ENCODE measurements at places on chromosomes 6 and 20.

GRCh38 chr20:18853946-18854646 lies 40.5 kb downstream of the SCP2D1 start:
- DNase-seq = no peak

GRCh38 chr6:158284007-158284875 lies 28.0 kb upstream of the TULP4 start:
- no peak for DNase-seq

DNA sequence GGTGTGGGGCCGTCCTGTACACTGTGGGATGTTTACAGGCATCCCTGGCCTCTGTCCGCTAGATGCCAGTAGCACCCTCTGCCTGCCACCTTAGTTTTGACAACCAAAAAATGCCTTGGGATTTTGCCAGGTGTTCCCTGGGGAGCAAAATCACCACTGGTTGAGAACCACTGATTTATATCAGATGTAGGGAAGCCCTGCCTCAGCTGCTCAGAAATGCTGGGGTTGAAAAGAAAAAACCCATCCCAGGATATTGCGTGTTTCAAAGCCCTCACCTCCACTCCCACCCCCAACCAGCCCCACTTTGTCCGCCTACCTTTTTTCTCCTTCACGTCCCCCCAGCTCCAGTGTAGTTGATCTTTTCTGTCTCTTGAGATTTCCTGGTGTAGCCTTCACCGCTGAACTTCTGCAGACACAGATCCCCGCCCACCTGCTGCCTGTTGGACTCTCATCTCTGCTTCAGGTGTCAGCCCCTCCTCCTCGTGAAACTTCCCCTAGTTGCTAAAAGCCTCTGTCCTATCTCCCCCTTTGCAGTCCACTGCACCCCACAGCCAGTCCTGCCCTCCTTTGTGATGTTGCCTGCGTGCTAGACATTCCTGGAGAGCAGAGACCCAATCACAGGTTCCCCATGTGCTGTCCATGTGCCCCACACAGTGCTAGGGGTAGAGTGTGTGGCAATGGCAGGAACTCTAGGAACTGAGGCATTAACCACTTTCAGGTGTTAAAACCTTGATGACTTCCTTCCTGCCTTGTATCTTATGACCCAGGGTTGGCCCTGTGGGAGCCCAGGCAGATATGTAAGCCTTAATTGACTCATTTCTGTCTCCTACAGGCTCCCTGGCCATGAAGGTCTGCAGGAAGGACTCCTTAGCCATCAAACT lies 98.9 kb downstream of the TBC1D7 start:
- no peak for DNase-seq

DNA sequence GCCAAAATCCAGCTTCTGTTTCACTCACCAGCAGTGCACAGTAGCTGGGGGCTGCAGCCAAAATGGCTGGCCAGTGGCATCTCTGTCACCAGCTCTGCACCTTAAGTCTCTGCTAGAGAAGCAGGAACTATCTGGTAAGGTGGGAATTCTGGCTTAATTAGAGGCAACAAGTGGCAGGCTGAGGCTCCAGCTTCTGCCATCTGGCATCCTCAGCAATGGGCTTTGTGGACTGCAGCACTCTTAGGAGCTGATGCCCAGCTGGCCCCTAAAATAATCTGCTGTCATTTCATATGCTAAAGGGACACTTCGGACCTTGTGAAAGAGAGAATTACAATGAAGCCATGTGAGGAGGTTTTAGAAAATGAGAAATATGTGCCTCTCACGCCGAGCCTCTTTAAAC lies 4.6 kb upstream of the CLDN20 start:
- no peak for DNase-seq

DNA sequence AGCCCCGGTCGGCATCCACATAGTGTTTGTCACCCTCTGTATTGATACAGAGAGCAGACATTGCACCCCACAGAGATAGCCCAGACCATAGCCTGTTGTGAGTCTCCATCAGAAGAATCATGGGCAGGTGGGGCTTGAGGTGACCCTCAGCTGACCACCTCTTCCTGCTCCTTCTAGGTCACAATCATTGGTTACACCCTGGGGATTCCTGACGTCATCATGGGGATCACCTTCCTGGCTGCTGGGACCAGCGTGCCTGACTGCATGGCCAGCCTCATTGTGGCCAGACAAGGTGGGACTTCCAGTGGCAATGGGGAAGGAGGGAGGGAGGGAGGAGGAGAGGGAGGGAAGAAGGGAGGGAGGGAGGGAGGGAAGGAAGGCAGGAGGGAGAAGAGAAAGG lies 61.4 kb upstream of the RIN2 start:
- no peak for DNase-seq

DNA sequence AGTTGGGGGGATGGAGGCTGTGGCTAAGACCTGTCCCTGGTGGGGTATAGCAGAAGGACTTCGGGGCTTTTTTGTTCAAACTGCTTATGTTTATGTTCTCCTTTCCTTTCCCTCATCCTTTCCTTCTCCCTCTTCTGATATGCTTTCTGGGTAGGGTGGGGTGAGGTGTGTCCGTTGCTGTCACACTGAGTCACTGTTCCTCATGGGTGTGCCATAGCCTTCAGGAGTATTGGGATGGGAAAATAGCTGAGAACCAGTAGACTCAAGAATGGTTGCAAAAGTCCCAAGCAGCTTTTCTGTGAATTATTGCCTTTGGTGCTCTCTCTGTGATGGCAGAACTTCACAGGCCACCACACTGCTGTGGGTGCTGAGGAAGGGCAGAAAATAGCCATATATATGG lies 39.6 kb downstream of the TPD52L1 start:
- no peak for DNase-seq

DNA sequence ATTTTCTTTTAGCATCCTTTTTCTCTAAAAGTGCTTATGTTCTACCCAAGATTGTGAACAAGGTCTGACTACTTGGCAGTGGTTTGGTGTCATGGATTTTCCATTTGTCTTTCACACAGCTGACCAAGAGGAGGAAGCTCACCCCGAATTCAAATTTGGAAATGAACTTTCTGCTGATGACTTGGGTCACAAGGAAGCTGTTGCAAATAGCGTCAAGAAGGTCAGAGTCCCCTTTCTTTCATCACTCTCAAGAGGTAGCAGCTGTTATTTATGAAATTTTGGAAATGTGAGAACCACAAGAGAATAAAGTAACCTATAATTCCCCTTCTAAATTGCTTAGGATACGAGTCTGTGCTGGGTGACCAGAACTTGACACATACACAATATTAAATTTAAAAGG lies 113.0 kb upstream of the LAMP5 start:
- DNase-seq = no peak

GRCh38 chr6:108454356-108454755 lies 106.4 kb upstream of the FOXO3 start:
- DNase-seq = no peak

- no peak for DNase-seq
These were observed 23.6 kb downstream of the KCNG1 start for GRCh38 chr20:50999355-50999754.

GRCh38 chr6:166638573-166638964 lies 11.5 kb upstream of the RPS6KA2 start:
- DNase-seq = no peak

- no peak for DNase-seq
These were observed 555.6 kb downstream of the CD83 start for GRCh38 chr6:14673201-14673600.

DNA sequence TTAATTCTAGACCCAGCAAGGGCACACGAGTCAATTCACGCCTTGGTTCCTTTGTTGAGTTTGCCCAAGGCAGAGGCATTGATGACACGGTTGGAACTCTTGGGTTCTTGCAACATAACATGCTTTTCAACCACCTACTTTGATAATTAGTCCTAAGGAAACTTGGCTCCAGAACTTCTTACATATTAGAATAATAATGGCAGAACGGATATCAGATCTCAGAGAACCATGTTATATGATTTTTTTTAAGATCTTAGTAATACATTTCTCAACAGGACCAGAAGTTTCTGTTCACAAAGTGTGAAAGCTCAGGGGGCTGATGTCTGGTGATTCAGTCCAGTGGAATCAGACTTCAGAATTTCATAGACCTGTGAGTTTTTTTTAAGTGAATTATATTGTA lies 19.2 kb downstream of the SPTLC3 start:
- no peak for DNase-seq

DNA sequence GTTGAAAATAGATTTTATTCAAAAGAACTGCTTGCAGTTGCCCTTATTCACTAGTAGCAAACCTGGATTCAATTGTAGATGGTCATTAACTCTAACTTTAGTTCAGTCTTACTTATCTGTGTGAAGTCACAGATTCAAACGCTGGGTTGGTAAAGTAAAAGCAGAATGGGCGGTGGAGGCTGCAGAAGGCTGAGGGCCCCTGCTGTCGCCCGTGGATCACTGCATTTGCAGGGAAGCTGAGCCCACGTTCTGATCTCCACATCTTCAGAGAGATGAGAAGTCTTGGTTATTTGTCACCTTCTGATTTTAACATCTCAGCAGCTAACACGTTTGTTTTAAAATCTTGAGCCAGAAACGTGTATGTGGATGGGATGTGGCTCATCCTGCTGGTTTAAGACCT lies 75.1 kb downstream of the SNX9 start:
- DNase-seq = no peak

DNA sequence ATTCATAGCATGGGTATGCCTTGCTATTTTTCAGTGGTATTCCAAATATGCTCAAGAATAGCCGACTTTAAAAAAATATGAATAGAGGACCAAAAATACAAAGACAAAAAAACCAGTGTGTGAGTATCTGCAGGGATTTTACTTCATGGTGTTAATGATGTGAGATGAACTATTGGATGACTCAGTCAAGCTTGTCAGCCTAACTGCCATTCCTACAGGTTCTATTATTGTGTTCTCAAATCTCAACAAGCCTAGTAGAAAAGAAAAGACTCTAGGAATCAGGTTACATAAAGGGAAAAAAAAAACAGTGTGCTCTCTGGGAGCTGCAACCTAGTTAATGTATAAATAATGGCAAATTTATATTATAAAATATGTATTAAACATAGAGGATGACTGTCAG lies 588.4 kb upstream of the BTBD3 start:
- no peak for DNase-seq

GRCh38 chr20:56540415-56540814 lies 7.4 kb downstream of the FAM209B start:
- no peak for DNase-seq

DNA sequence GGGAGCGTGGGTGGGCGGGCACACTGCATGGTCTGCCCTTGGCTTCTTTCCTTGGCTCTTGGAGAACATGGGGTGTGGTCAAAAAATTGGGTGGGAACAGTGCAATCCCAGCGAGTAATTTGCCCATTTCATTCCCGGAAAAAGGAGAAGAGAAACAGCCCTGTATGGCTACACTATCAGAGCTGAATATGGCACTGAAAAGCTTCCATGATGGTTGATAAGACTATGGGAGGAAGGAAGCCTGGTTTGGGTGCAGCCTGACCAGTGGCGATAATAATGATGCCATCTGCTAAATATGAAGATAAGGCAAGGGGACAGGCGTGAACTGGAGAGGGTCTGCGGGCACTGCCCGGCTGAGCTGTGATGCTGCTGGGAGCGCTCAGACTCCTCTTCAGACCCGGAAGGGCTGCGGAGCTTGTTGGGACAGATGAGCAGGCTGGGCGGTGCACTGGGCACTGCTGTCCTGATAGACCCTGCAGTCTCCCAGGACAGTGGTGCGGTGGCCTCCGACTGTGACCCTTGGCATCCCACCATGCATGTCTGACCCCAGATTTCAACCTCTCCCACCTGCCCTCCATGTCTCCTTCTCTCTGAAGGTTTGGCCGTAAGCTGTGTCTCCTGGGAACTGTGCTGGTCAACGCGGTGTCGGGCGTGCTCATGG lies 10.2 kb downstream of the SLC22A1 start:
- DNase-seq = no peak

- DNase-seq = no peak
These were observed 622.9 kb downstream of the UTRN start for GRCh38 chr6:144908004-144908403.

DNA sequence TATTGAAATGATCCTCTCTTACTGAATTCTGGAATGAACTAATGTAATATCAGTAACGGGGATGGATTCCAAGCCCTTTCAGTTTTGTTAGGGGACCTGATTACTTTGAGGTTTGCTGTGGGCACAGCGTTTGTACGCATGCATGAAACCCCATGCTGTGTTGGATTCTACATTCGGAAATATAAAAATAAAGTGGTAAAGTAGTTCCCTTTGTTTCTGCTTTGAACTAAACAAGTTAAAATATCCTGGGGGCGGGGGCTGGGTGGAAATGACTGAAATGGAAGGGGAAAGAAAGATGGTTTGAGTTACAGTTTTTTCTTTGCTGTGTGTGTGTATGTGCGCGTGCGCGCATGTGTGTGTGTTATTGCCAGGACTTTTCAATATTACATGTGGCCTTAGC lies 196.5 kb upstream of the OPRM1 start:
- DNase-seq = no peak

- DNase-seq = no peak
These were observed 169.2 kb downstream of the DTNBP1 start for GRCh38 chr6:15493437-15494168.

DNA sequence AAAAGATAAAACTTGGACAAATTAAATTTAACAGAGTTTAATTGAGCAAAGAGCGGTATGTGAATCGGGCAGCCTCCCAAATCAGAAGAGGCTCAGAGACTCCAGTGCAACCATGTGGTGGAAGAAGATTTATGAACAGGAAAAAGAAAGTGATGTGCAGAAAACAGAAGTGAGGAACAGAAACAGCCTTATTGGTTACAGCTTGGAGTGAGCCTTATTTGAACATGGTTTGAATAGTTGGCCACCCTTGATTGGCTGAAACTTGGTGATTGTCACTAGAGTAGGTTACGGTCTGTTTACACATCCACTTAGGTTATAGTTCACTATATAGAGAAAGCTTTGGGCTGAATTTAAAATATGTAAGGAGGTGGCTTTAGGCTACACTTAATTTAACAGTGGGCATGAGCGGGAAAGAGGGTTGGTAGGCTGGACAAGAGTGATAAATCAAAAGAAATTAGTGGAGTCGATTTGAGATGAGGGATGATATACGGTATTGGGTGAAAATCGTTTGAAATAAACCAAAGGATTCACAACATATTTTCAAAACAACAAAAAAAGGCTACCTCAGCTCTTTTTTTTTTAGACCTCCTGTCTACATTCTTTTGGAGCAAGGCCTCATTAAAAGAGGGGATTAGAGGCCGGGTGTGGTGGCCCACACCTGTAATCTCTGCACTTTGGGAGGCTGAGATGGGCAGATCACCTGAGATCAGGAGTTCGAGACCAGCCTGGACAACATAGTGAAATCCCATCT lies 84.3 kb upstream of the PREP start:
- DNase-seq = no peak

All from stimulated activated CD8-positive, alpha-beta memory T cell treated with anti-CD3 and anti-CD28 coated beads, Interleukin-2, amount 100 ng/mL, for 1 hour (primary cell).